Fibroblast of the conjunctiva (primary cell): ENCODE measurements at places on chromosomes 5 and 9.

DNA sequence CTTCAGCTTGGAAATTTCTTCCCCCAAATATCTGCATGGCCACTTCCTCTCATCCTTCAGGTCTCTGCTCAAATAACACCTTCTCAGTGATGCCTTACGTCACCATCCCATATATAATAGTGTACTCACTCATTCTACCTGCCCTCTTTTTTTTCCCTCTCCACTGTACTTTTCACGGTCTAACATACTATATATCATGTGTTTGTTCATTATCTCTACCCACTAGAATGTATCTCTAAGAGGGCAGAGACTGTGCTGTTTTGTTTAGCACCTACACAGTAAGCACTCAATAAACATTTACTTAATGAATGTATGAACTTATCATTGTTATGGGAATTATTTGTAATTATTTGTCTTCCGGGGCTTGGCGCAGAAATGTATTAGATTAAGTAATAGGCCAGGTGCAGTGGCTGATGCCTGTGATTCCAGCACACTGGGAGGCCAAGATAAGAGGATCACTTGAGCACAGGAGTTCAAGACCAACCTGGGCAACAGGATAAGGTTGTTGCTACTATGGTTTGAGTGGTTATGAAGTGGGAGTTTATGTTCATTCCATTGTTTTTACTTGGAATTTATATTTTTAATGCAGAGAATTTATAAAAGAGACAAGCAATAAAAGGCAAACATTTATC lies 6.0 kb upstream of the IL13 start:
- no peak for DNase-seq

- DNase-seq: no peak
Measured at GRCh38 chr5:111776913-111777781, 20.2 kb upstream of the NREP start.

DNA sequence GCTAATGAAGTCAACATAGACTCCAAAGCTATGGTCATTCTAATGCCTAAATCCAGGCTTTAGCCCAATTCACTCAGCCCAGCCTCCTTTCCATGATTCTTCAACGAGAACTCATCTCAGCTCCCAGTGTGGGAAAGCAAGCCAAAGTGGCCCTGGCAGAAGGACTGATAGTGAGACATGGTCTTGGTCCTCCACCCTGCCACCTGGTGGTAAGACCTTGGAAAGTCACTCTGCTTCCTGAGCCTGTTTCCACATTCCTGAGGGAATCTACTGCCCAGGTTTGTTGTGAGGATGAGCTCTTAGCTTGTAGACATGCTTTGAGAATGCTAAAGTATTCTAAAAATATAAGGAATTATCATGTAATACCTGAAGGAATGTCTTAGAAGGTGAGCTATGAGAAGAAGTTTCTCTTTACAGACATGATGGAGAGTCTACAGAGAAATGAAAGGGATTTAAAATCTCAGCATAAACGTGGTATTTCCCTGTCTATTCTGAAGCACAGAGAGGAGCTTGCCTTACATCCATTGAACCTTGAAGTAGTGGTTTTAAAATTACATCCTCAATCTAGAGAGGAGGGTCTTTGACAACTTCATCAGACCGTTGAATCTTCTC lies 173.5 kb downstream of the TRIM32 start:
- peak; percentile 38 for DNase-seq

DNA sequence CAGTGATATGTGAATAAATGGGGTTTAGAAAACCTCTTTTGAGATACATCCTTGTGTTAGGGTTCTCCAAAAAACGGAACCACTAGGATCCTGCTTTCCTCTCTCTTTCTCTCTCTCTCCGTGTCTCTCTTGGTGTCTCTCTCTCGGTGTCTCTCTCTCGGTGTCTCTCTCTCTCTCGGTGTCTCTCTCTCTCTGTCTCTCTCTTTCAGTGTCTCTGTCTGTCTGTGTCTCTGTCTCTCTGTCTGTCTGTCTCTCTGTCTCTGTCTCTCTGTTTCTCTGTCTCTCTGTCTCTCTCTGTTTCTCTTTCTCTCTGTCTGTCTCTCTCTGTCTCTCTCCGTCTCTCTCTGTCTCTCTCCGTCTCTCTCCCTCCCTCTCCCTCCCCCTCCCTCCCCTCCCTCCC lies 7.8 kb upstream of the TEX48 start:
- no peak for DNase-seq

DNA sequence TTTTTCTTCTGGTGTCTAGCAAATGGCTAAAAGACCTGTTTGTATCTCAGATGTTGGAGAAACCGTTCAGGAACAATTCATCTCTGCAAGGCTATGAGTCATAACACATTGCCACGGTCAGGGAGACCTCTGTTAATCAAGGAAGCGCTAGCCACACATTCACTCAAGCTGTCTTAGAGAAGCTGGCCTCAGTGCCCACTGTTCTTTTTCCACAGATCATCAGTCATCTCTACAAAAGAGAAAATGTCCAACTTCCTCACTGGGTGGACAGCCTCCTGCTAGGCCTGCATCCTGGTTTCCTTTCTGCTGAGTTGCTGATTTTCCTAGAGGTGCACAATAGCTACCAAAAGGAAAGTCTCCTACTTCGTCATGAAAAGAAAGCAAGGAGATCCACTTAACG lies 360.5 kb downstream of the BNC2 start:
- DNase-seq: no peak

DNA sequence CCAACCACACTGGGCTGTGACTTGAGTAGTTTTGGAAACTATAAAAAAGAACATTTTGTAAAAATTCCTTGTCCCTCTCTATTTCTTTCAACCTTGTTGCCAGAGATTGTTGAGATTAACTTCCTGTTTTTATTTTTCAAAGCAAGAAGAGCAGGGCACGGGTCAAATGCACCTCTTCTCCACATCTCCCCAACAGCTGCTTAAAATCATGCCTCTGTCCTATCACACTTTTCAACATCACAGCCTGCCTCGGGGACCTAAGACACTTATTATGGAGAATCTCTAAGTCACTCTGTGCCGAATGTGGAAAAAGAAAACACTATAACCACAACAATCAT lies 280.3 kb upstream of the TNC start:
- no peak for DNase-seq

DNA sequence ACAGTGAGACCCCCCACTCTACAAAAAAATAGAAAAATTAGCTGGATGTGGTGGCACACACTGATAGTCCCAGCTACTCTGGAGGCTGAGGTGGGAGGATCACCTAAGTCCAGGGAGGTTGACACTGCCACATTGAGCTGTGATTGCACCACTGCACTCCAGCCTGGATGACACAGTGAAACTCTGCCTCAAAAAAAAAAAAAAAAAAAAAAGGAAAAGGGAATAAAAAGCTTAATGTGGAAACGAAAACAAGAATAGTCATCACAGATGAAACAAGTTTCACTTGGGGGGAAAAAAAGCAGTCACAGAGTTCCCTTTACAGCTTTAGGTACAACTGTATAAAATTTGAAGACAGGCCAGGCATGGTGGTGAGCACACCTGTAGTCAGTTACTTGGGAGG lies 84.2 kb downstream of the FNBP1 start:
- no peak for DNase-seq

- DNase-seq: peak; percentile 88
Measured at GRCh38 chr5:127988146-127988760, 95.3 kb upstream of the SLC12A2 start.

DNA sequence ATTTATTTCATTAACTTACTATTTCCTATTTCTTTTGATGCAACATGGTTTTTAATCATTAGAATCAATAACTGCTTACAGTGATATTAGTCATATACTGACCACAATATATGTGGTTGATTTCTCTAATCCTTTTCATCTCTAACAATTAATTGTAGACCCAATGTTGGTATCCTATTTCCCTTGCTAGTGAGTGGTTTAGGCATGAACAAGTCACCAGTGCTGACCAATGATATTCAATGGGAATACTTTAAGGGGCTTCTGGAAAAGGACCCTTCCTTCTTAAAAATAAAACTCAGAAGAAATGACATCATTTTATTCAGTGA lies 672.4 kb upstream of the GRAMD2B start:
- DNase-seq: no peak

DNA sequence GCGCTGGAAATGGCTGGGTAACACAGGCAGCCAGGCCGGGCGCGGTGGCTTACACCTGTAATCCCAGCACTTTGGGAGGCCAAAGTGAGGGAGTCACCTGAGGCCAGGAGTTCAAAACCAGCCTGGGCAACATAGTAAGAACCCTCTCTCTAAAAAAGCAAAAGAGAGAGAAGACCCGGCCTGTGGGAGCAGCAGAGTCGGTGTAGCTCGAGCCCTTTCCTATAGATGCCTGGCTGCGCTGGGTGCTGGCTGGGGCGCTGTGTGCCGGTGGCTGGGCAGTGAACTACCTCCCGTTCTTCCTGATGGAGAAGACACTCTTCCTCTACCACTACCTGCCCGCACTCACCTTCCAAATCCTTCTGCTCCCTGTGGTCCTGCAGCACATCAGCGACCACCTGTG lies 9.2 kb downstream of the UCK1 start:
- DNase-seq: no peak

GRCh38 chr9:130823435-130823834 lies 11.6 kb upstream of the ABL1 start:
- DNase-seq: no peak

- no peak for DNase-seq
Measured at GRCh38 chr5:151171529-151171928, 13.9 kb upstream of the ANXA6 start.

DNA sequence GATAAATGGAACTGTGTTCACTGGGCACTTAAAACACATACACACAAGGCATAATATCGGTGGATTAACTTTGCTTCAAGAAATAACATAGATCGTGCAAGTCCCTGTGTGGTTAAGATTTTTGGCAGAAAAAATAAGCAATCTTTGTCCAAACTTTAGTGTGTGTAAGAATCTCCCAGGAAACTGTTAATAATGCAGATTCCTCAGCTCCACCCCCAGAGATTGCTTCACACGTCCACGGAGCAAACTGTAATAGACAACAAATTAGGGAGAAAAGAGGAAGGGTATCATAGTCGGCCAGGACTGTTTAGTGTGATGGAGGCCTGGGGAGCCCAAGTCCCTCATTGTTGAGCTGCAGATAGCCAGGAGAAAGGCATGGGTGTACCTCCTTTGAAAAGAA lies 84.8 kb downstream of the PJA2 start:
- DNase-seq: no peak

DNA sequence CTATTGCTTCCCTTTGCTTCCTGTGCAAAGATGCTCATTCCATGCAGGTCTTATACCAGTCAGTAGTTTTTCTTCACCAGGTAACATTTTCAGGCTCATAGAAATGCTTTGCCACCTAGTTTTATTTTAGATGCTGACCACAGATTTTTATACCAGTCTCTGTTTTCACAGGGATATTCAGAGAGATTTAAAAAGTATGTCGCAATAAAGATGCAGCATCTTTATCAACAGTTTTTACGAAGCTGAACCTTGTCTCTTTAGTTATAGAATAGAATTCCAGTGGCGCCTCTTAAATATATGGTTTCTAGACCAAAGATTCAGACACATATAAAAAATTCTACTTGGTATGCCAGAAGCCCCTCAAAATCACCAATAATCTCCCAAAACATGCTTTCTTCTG lies 155.7 kb upstream of the PCSK5 start:
- no peak for DNase-seq

DNA sequence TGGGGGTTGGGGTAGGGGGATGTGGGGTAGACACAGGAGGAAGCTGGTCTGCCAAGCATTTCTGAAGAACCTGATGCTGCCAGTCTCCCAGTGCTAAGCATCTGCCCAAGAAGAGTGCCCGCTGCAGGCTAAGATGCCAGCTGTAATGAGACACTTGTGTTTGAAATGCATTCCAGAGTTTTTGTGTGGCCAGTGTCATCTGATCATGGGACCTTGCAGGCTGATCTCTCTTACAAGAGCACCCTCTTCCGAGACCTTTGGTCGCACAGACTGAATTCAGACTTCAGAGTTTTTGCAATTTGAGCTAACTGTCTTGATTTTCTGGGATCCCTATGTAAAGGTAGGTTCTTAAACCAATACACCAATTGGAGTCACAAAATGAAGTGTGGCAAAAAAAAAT lies 58.1 kb downstream of the DENND1A start:
- DNase-seq: no peak

DNA sequence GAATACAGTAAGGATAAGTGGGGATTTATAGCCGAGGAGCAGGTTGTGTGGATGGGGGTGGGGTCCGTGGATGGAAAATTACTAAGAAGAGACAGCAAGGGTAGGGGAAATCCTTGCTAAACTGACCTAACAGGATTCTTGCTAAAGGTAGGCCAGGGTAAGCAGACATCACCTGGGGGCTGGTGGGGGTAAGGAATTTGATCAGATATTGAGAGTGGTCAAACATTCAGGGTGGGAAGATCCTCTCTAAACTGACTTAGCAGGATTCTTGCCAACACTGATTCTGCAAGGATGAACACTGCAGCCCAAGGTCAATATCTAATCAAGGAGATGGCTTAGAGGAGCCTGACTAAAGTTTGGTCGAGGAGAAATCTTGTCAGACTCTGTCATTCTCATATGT lies 2.7 kb upstream of the PLGRKT start:
- no peak for DNase-seq

DNA sequence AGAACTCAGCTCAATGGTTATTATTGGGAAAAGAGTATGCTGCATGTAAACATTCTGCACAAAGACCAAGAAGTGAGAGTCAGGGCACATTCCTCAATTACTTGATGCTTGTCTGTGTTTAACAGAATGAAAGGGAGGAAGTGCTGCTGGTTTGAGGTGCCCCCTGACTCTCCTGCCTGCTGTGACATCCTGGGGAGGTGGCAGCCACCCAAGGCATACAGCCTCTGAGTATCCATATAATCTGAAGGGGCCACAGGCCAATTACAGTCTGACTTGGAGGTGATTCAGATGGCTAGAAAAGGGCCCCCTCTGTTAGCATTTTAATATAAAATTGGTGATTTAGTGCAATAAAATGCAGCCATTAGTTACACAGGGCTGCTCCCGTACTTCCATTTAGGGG lies 313.8 kb downstream of the ASTN2 start:
- DNase-seq: no peak

- peak; percentile 91 for DNase-seq
Measured at GRCh38 chr9:84851935-84852585, 182.5 kb downstream of the NTRK2 start.

DNA sequence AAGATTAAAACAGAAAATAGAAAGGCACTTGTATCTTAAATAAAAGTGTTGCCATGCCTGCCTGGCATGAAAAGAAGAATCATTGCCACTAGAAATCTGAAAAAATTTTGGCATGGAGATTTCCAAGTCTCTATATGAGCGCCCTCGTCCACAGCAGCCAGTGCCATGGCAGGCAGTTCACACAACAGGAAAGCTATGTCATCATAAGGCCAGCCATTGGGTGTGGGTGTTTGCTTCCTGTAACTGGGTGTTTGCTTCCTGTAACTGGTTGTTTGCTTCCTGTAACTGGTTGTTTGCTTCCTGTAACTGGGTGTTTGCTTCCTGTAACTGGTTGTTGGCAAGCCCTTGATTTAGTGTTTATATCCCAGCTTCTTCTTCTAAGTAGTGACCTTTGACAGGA lies 446.7 kb downstream of the IRX1 start:
- no peak for DNase-seq

- DNase-seq: no peak
Measured at GRCh38 chr5:180056153-180056552, 15.4 kb downstream of the RNF130 start.
